ENCODE measurements at places on chromosomes 7 and 10. TPM values are rescaled to one million over a fixed set of nuclear protein-coding genes. Genes with fewer than 3 reads are reported as not detected.

The GTF2I gene
- polyA plus RNA-seq, result 167 TPM

The NOS3 gene
- polyA plus RNA-seq, result 6.7 TPM

The EBLN1 gene
- not detected for polyA plus RNA-seq

The MICALL2 gene
- 7.4 TPM for polyA plus RNA-seq

The CDHR1 gene
- 0.84 TPM for polyA plus RNA-seq

The DRGX gene
- not detected for polyA plus RNA-seq

The GIMAP1 gene
- polyA plus RNA-seq, result 2.7 TPM

The ANKRD7 gene
- polyA plus RNA-seq, result not detected

The UNCX gene
- not detected for polyA plus RNA-seq

The PTF1A gene
- not detected for polyA plus RNA-seq

The GRM3 gene
- 0.06 TPM for polyA plus RNA-seq

The SPOCK2 gene
- 4.3 TPM for polyA plus RNA-seq

The LRRC61 gene
- 5.9 TPM for polyA plus RNA-seq

The SGCE gene
- 141 TPM for polyA plus RNA-seq

The ASCC1 gene
- 22.6 TPM for polyA plus RNA-seq
